ENCODE measurements at places on chromosomes 12 and 14. TPM values are rescaled to one million over a fixed set of nuclear protein-coding genes. Genes with fewer than 3 reads are reported as not detected.

DNA sequence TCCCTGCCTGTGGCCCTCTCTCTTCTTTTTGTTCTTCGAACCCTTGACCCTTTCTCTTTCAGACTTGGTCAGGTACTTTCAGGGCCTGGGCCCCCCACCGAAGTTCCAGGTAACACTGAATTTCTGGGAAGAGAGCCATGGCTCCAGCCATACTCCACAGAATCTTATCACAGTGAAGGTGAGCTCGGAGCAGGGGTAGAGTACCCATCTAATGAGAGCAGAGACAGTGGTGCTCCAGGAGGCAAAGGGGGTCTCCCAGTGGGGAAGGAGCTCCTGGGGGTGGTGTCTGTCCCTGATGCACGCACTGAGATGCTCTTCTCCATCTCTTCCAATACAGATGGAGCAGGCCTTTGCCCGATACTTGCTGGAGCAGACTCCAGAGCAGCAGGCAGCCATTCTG is 4.7 kb downstream of the IRF9 start:
- DNase-seq, result no peak

The BAZ2A gene
- 32.4 TPM for total RNA-seq

The CLEC7A gene
- total RNA-seq, result not detected

GRCh38 chr12:4280351-4281163 is 7.0 kb downstream of the CCND2 start:
- no peak for DNase-seq

GRCh38 chr12:80235944-80236343 is 136.6 kb downstream of the OTOGL start:
- no peak for DNase-seq

GRCh38 chr12:48795550-48796455 is 6.9 kb upstream of the ADCY6 start:
- DNase-seq, result peak; percentile 84

- no peak for DNase-seq
Observed at GRCh38 chr12:112815589-112816321, 24.2 kb downstream of the RPH3A start.

DNA sequence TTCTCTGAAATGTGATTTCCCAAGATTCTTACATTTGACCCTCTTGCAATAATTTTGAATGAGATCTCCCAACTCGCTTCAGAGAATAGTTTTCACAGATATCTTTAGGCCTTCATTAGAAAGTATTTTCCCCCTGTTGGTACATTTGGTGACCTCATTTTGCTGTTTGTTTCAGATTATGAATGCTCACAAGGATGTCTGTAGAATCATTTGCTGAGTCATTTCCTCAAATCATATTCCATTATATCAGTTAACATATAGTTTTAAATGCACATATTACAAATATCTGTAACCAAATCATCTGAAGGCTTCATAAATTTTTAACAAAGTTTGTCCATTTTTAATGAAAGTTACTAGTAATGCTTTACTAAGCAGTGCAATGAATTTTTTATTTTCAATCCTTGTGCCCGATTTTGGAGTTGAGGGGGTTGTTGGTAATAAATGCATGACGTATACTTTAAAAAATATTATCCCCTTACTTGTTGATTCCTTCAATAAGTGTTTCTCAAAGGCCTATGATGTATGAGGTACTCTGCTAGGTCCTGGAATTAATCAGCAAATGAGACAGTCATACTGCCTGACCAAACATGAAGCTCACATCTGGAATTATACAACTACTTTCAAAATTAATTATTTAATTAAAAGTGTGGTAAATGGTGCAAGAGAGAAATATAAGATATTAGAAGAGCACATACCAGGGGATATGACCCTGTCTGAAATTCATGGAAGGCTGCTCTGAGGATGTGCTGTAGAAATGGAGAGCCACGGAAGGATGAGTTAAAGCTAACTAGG is 126.9 kb upstream of the RAP1B start:
- DNase-seq, result peak; percentile 14

DNA sequence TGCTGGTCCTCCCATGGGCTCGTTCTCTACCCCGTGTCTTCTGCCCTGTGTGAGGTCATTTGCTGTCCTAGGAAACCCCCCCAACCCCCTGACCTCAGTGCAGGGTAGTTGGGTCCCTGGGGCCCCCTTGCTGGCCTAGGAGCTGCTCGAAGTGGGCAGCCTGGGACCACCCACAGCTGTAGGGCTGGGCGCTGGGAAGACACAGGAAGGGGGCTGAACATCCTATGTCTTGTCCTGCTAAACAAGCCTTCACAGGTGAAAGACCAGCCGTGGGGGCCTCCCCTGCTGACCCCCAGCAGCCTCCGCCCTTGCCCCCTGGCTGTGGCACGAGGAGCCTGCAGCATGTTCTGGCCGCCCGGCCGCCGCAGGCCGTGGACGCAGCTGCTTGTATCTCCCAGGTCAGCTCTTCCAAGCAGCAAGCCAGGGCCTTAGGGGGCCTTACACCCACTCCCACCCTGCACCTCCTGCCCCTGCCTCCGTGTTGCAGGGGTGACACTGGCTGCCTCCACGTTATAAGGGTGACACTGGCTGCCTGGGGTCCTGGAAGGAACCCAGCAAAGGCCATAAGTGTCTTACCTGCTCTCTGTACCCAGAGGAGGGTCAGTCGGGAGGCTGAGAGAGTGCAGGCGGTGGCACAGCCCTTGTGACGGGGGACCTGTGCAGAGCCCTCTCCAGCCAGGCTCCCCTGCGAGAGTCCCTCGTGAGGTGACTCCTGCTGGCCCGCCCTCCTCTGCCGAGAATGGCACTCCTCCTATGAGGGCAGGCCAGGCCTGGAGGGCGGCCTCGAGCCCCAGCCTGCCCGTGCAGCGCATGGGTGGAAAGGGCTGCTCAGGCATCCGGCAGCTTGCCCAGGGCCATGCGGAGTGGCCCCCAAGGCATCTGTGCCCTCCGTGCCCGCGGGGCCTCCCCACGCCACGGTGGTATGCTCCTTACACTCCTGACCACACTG is 11.5 kb upstream of the TEX22 start:
- DNase-seq, result no peak

The FAM90A1 gene
- not detected for total RNA-seq

The RPGRIP1 gene
- total RNA-seq, result 0.05 TPM

GRCh38 chr12:79448816-79449215 is 241.9 kb downstream of the PAWR start:
- no peak for DNase-seq

The NABP2 gene
- 66.3 TPM for total RNA-seq

The CD163 gene
- total RNA-seq, result not detected
